Brain (organoid and tissue), 16 donors: ENCODE measurements at places on chromosomes 3 and 15.

- DNase-seq: no peak
Measured at GRCh38 chr3:170117134-170117533, 64.4 kb downstream of the PHC3 start.

DNA sequence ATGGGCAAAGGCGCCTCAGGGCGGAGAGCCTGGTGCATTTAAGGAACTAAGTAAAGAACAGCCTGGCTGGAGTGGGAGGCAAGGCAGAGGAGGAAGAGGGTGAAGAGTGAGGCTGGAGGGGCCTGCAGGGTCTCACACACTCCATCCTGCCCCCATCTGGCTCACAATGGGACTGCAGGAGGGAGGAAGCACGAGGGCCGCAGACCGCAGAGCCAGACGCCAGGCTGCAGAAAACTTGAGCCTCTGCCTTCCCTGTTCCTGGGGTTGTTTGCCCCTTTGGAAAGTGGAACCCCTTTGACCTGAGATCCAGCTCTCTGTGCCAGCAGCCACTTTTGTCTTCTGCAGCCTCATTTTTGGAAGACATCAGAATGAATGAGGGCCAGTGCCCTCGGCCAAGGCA lies 138.0 kb downstream of the SRGAP3 start:
- DNase-seq: no peak

DNA sequence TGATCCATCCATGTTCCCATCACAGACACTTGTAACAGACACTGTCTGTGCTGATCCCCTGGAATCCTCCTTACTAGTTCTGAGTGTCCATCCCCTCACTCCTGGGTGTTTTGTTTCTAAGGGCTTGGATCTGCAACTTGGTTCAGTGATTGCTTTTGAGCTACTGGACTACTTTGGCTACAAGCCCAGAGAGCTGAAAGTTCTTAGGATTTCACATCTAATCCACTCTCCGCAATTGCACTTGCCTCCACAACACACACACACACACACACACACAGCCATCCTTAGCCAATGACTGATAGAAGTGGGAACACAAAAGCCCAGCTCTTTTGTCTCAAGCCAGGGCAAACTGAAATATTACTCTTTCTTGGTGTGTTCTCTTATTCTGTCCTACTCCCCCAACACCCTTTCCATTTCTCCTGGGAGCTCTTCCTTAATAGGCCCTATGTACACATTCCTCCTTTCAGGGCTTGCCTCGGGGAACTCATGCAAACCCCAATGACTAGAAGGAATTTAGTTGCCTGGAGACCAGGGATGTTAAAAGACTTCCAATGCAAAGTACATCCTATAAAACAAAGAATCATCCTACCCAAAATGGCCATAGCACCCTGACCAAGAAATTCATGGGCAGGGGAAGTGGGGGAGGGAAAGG lies 206.1 kb upstream of the UBE2E2 start:
- DNase-seq: peak; percentile 51

- DNase-seq: peak; percentile 32
Measured at GRCh38 chr3:77500721-77501120, 460.8 kb downstream of the ROBO2 start.

DNA sequence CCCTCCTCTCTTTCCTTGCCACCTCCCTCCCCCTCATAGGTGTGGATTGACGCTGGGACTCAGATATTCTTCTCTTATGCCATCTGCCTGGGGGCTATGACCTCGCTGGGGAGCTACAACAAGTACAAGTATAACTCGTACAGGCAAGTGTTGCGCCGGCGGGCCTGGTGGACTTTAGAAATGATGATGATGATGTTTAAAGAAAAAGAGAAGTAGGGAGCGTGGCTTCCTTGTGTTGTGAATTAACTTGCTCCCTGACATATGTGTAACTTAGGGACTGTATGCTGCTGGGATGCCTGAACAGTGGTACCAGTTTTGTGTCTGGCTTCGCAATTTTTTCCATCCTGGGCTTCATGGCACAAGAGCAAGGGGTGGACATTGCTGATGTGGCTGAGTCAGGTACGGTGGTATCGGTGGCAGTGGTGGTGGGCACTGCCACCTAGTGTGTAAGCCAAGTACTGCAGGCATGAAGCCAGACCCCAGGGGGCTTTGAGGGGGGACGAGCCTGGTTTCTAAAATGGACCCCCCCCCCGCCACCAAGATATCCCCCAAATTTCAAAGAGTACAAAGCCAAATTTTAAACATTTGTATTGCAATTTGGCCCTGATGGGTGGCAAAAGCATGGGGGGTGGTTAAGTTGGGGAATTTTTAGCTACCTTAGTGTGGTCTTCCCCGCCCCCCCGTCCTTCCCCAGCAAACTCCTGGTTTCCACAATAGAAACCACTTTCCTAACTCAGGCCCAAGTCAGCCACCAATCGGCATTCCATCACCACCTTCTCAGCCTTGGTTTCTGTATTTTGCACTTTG lies 65.6 kb downstream of the SLC6A6 start:
- peak; percentile 72 for DNase-seq

DNA sequence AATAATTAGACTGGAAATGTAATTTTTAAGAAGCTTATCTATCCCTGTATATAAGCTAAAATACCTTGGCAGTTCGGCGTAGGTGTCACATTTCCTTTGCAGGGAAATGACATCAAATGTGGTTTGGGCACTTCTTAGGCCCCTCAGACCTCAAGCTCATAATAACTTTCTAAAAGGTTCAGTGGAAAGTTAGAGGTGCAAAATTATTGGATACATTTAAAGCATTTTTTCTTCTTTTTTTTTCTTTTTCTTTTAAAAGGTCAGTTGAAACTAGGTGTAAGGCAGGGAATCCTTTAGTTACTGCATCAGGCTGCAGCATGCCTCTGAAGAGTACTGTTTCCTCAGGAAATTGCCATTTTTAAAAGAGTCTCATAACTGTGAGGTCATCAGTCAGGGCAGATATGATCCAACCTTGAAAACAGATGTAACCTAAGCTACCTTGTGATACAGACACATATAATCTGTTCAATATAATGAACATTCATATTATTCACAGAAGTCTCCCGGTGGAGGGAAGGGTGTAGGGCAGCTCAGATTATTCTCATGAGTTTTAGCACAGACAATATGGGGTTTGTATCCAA lies 4.8 kb downstream of the SACM1L start:
- no peak for DNase-seq
